Activated naive CD4-positive, alpha-beta T cell (primary cell): ENCODE measurements at places on chromosomes 2 and 18.

DNA sequence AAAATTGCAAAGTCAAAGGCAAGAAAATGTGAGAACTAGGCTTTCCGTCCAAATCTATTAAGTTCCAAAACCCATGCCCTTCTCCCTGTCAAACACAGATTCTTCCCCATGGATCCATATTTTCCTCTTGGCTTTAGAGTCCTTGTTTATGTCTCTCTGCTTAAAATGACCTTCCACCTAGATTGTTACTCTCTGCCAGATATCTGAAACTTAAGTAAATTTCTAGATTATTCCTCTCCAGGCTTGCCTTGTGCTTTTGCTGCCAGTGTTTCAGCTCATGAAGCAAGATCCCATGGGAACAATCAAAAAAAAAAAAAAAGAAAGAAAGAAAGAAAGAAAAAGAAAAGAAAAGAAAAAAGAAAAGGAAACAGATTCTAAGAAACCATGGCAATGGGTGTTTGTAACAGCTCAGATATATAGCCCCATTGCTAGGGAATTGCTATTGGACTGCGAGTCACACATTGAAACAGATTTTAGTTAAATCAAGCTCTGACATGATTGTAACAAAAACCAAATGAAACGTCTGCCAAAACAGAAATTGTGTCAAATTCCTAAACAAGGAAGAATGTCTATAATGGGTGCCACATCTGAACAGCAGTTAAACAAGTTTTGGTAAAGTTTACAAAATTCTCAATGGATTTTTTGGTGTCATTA lies 660.7 kb upstream of the CNTNAP5 start:
- no peak for DNase-seq

DNA sequence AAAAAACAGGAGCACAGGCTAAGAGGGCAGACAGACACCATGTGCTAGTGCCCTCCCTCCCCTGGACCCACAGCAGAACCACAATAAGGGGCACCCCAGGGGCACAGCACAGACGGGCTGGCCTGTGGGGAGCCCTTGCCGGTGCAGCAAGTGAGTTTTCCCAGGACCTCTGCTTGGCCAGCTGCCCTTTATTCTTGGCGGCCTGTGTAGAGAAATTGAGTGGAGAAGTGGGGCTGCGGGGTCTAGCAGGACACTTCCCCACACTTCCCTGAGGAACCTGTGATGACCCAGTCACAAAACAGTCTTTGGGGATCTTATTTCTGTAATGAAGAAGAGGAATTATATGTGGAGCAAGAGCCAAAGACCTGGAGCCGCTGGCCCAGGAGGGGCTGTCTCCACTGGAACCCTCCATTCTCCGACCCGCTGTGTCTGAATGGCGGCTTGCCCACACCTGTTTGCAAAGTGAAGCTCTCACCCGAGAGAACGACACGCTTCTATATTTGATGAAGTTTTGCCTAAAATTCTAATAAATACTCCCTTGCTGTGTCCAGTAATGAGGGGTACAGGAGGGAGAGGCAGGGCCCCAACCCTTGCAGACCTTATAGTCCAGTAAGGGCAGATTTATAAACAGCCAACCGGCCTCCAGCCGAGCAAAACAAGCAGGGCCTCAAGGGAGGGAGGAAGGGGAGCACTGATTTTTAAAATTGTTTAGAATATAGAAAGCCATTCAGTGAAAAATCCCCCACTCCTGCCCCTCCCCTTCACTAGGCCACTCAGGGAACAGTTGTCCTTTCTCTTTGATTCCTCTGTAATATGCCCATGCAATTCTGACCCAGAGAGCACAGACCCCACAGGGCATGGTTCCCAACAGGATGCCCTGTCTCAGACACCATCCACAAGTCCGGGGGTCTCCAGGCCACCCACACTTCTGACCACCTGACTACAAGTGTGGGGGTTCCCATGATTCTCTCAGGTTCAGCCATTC lies 44.7 kb upstream of the SNED1 start:
- no peak for DNase-seq

DNA sequence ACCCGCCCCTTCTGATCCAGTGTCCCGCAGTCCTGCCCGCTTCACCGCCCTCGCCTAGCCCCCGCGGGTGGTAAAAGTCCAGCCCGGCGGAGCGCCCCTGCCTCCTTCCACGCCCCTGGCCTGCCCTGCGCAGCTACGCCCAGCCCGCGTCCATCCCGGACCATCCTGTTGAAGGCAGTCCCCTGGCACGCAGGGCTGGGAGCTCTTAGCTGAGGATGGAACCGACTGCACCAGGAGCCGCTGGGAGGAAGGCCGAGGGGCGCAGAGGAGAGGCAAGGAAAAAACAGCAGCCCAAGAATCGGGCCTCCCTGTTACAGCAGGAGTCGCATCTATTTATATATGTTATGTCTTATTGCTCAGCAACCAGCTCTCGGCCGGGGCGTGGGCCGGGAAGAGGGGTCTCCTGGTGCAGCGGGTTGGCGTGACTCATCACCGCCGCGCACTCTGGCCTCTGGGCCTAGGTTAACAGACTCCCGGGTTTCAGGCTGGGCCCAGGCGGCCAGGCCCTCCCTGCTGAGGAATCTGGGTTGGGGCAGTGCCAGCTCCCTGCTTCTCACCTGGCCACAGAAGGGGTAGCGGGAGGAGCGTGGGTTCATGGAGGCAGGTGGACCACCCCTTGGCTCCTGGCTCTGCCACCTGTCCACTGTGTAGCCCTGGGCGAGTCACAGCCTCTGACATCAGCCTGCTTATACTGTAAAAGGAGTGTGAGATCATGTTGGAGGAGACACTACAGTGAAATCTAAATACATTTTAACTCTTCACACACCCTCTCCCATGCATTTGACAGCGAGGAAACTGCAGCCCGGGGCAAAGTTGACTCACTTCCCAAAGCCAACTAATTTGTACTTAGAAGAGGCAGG lies 13.4 kb upstream of the MAP3K2 start:
- DNase-seq, result no peak

DNA sequence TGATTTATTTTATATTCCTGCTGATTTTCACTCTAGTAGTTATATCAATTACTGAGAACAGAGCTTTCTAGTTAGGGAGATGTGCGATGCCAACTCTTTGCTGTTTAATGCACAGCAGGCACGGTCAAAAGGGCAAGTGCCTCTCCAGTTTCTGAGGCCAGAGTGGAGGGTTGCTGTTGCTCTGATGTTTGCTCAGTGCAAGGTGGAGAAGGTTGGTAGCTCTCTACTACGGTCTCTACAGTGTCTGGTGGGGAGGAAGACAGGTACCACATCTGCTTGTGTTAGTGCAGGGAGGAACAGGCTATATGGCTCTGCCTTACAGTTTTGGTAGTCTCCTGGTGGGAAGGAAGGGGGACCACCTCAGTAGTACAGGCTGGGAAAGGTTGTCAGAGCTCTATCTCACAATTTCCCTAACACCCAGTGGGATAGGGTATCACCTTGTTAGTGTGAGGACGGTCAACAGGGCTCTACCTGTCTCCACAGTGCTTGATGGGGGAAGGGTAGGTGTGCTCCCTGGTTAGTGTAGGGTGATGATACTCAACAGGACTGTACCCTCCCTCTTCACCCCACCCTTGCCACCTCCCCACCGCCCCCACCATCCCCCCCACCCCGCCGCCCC lies 85.9 kb downstream of the FANCL start:
- DNase-seq, result no peak

GRCh38 chr2:50448556-50448955 lies 583.4 kb downstream of the NRXN1 start:
- no peak for DNase-seq

GRCh38 chr2:86772611-86773010 lies 18.1 kb downstream of the CD8A start:
- no peak for DNase-seq

DNA sequence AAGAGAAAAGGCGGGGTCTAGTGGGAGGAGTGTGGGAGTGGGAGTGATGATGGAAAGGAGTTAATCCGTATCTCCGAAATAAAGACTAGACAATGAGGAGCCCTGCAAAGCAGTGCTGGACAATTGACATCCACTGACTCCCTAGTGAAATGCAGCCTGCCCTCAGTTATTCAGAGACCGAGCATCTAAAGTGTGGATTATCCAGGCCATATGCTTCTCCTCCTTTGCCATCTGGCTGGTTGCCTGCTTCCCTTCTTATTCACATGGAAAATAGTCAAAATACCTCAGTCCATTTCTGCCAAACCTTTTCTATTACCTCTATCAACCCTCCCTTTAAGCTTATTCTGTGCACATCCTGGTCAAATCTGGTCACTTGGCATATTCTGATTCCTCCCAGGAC lies 288.8 kb upstream of the SIX3 start:
- DNase-seq, result no peak

GRCh38 chr2:217269701-217270484 lies 410.0 kb upstream of the TNP1 start:
- no peak for DNase-seq
